ENCODE measurements at places on chromosomes 13 and 19. TPM values are rescaled to one million over a fixed set of nuclear protein-coding genes. Genes with fewer than 3 reads are reported as not detected.
A peak's percentile ranks its signal among the peaks of the same experiment; 100 is the strongest.

LILRA1 gene
- not detected for total RNA-seq

GRCh38 chr19:35431145-35431807 is 16.8 kb upstream of the FFAR2 start:
- peaks cover 31% of the 10 kb centered on the region for H3K4me1 ChIP-seq
- no peak for DNase-seq
- no peaks in the 10 kb centered on the region for H3K36me3 ChIP-seq
- H3K27me3 ChIP-seq: peaks cover 22% of the 10 kb centered on the region
- no peak overlapping the region for H3K27ac ChIP-seq

DNA sequence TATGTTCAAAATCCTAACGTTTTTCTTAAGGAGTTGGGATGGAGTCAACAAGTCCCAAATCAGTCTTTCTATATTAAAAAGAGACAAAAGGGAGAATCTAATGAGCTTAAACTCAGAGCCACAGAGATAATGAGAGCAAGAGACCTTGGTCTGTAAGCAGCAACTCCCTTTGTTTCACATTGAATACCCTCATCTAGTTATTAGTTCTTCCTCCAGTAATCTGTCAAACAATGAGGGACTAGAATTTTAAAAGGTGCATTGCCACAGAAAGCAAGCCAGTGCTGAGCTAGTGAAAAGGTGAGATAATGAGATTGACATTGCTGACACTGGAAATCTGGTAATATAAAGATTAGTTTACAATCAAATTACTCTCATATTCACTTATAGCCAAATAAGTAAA is 718.6 kb downstream of the DACH1 start:
- no peak for DNase-seq
- H3K4me3 ChIP-seq: no peak overlapping the region
- peaks cover 8% of the 10 kb centered on the region for H3K4me1 ChIP-seq
- H3K27ac ChIP-seq: no peak overlapping the region
- H3K27me3 ChIP-seq: no peaks in the 10 kb centered on the region

- H3K4me3 ChIP-seq: no peak overlapping the region
- H3K36me3 ChIP-seq: no peaks in the 10 kb centered on the region
- no peak for DNase-seq
- H3K4me1 ChIP-seq: no peaks in the 10 kb centered on the region
- H3K27ac ChIP-seq: no peak overlapping the region
- no peaks in the 10 kb centered on the region for H3K27me3 ChIP-seq
These were observed 265.6 kb downstream of the GPC5 start for GRCh38 chr13:91664039-91664438.

DNA sequence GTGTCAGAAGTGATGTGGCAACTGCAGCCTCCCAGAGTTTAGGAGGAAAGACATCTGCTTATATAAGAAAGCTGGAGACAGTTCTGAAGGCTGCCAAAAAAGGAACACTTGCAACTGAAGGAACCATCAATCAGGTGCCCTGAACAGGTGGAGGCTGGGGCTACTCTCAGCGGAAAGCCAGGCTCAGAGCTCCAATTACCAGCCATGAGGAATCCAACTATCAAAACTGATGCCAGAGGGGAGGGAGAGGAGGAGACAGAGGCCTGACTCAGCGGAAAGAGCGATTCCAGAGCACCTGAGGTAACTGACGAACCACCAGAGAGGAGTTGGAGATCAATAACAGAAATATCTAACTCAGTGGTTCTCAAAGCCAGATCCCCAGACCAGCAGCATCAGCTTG is 24.3 kb downstream of the LEUTX start:
- peaks cover 5% of the 10 kb centered on the region for H3K4me1 ChIP-seq
- no peaks in the 10 kb centered on the region for H3K36me3 ChIP-seq
- peaks cover 12% of the 10 kb centered on the region for H3K27me3 ChIP-seq
- no peak for DNase-seq
- no peak overlapping the region for H3K4me3 ChIP-seq

DNA sequence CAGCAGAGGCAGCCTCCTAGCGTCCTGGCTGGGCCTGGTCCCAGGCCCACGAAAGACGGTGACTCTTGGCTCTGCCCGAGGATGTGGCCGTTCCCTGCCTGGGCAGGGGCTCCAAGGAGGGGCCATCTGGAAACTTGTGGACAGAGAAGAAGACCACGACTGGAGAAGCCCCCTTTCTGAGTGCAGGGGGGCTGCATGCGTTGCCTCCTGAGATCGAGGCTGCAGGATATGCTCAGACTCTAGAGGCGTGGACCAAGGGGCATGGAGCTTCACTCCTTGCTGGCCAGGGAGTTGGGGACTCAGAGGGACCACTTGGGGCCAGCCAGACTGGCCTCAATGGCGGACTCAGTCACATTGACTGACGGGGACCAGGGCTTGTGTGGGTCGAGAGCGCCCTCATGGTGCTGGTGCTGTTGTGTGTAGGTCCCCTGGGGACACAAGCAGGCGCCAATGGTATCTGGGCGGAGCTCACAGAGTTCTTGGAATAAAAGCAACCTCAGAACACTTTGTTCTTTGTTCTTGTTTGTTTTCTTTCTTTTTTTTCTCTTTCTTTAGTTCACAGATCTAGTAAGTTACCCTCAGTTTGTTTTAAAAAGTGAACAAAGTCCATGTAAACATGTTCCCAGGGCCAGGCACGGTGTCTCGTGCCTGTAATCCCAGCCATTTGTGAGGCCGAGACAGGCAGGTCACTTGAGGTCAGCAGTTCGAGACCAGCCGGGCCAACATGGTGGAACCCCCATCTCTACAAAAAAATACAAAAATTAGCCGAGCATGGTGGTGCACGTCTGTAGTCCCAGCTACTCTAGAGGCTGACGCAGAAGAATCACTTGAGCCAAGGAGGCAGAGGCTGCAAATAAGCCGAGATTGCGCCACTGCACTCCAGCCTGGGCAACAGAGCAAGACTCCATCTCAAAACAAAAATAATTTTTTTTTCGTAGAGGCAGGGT is 10.2 kb downstream of the ANGPTL4 start:
- peaks cover 21% of the 10 kb centered on the region for H3K36me3 ChIP-seq
- no peak for DNase-seq
- H3K27me3 ChIP-seq: no peaks in the 10 kb centered on the region
- no peak overlapping the region for H3K4me3 ChIP-seq
- H3K27ac ChIP-seq: no peak overlapping the region

GRCh38 chr13:48567515-48568369 is 34.9 kb upstream of the RCBTB2 start:
- H3K36me3 ChIP-seq: no peaks in the 10 kb centered on the region
- no peaks in the 10 kb centered on the region for H3K27me3 ChIP-seq
- DNase-seq: no peak

GRCh38 chr19:44374789-44375188 is 18.3 kb upstream of the ZNF112 start:
- H3K27ac ChIP-seq: no peak overlapping the region
- no peak for DNase-seq
- H3K36me3 ChIP-seq: no peaks in the 10 kb centered on the region
- H3K4me3 ChIP-seq: no peak overlapping the region

DNA sequence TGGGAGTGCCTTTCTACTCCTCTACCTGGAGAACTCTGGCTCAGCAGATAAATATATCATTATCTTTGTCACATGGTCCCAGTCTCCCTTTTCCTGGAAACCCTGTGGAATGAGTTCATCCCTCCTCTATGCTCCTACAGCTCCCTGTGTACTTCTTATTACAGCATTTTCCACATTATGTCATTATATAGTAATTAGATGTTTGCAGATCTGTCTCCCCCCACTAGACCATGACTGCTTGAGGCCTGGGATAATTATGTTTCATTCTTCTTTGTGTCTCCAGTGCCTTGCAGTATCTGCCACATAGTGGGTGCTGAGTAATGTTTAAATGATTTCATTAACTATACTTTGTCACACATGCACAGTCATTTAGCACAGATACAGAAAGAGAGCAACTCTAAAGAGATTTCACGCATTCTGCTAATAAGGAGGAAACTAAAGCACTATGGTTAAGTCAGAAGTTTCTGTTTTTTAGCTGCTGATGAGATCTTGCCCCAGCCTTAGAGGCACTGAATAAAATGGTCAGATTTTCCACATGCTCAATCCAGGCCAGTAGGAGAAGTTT is 66.1 kb upstream of the DIAPH3 start:
- peak overlapping the region; percentile 93 for H3K27ac ChIP-seq
- DNase-seq: no peak
- no peaks in the 10 kb centered on the region for H3K36me3 ChIP-seq
- H3K4me3 ChIP-seq: no peak overlapping the region

DNA sequence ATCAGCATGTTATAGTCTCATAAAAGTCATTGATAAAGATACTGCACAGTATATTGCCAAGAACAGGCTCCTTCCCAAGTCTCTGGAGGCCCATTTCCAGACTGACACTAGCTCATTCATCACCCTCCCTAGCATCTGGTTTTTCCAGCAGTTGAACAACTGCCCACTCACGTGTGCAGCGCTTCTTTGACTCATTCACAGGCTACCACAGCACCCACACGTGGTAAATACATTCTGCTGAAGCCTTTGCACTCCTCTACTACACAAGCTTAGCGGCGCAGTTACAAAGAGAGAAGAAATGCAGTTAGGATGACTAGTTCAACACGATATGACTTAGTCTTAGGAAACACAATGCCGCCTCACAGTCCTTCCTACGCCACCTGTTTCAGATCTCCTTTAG is 87.7 kb downstream of the DOCK9 start:
- H3K4me1 ChIP-seq: peaks cover 41% of the 10 kb centered on the region
- no peak overlapping the region for H3K4me3 ChIP-seq
- peaks cover 4% of the 10 kb centered on the region for H3K36me3 ChIP-seq
- H3K27ac ChIP-seq: no peak overlapping the region

DNA sequence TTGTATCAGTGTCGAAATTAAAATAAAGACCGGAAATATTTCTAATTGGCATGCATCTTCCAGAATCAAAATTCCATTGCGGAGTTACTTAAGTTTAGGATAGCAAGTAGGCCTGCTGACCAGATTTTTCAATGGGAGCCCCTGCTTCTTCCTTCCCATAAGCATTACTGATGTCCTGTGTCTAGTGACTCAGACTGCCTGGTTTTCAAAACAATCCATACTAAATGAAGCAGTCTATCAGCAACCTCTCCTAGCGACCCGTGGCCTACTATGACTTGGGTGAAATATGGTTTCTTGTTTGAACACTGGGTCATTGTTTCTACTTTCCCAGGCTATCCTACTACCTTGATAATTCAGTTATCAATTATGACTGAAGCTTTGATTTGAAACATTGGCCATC is 571.6 kb downstream of the TBC1D4 start:
- H3K4me1 ChIP-seq: peaks cover 2% of the 10 kb centered on the region
- no peak for DNase-seq
- no peak overlapping the region for H3K27ac ChIP-seq
- peaks cover 5% of the 10 kb centered on the region for H3K27me3 ChIP-seq

DNA sequence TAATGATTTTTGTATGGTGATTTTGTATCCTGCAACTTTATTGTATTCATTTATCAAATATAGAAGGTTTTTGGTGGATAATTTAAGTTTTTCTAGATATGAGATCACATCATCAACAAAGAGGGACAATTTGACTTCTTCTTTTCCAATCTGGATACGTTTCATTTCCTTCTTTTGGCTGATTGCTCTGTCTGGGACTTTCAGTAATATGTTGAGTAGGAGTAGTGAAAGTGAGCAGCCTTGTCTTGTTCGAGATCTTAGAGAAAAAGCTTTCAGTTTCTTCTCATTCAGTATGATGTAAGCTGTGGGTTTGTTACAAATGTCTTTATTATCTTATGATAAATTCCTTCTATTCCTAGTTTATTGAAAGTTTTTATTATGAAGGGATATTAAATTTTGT is 352.0 kb upstream of the DACH1 start:
- no peaks in the 10 kb centered on the region for H3K4me1 ChIP-seq
- no peak for DNase-seq
- no peak overlapping the region for H3K4me3 ChIP-seq
- no peak overlapping the region for H3K27ac ChIP-seq

GRCh38 chr19:38979812-38980211 is 4.3 kb upstream of the FBXO17 start:
- no peak for DNase-seq
- H3K27me3 ChIP-seq: no peaks in the 10 kb centered on the region
- peaks cover 3% of the 10 kb centered on the region for H3K36me3 ChIP-seq
- H3K27ac ChIP-seq: no peak overlapping the region
- H3K4me3 ChIP-seq: no peak overlapping the region

All from mesothelial cell of epicardium (in vitro differentiated cells).